ENCODE measurements at places on chromosomes 7 and 10.

DNA sequence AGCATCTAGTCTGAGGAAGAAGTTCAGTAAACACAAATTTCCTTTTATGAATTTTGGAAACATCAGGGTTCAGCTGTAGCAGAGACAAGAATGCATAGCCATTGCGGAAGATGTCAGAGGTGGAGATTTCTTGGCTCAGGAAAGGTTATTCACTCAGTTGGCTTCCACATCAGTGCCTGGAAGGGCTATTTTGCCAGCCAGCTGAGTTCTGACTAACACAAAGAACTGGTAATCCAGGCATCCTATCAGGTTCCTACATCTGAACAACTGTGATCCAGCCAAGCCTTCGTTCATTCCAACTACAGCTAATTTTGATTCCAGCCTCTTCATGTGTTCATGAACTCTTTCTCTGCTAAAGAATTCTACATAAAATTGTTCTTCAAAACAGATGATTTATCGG, 965.6 kb downstream of the XPNPEP1 start:
- no peaks in the 10 kb centered on the region for H3K4me1 ChIP-seq
- no peaks in the 10 kb centered on the region for H3K36me3 ChIP-seq
- no peak for DNase-seq
- H3K4me3 ChIP-seq = no peak overlapping the region

DNA sequence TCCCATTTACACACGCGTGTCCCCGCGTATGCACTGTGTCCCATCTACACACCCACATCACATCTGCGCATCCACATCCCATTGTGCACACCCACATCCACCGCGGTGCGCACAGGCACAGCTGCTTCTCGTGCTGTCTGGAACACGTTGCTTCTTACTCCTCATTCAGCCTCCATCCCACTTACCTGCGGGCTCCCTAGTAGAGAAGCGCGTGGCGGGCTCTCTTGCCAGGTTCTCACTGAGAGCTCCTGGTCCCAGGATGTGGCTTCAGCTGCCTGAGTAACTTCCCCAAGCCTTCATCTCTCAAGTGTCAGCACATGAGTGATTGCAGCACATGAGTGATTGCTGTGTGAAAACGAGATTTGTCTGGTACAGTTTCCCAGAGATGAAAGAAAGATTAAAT, 117.8 kb downstream of the TRRAP start:
- no peak overlapping the region for H3K4me3 ChIP-seq
- H3K4me1 ChIP-seq = no peaks in the 10 kb centered on the region
- H3K36me3 ChIP-seq = peaks cover 8% of the 10 kb centered on the region
- H3K27me3 ChIP-seq = no peaks in the 10 kb centered on the region

GRCh38 chr10:15898046-15898445, 37.7 kb upstream of the MINDY3 start:
- H3K4me3 ChIP-seq = no peak overlapping the region
- H3K4me1 ChIP-seq = no peaks in the 10 kb centered on the region
- no peak for DNase-seq
- H3K36me3 ChIP-seq = no peaks in the 10 kb centered on the region
- peaks cover 22% of the 10 kb centered on the region for H3K27me3 ChIP-seq

DNA sequence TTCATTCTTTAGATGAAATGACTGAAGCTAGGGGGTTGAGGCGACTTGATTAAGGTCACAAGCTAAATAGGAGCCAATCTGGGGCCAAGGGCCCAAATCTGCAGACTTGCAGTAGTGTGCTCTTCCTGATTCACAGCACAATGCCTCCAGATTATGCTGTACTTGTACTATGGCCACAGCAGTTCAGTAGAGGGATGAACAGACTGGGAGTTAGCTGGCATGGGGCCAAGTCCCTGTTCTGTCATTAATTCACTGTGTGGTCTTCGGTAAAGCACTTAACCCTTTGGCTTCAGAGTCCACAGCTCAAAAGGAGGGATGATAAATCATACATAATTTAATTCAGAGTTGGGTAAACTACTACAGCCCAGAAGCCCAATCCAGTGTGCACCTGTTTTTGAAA, 196.8 kb downstream of the XPNPEP1 start:
- no peak overlapping the region for H3K4me3 ChIP-seq
- H3K27me3 ChIP-seq = peaks cover 8% of the 10 kb centered on the region
- DNase-seq = no peak
- H3K36me3 ChIP-seq = no peaks in the 10 kb centered on the region

GRCh38 chr10:36446881-36447280, 678.5 kb upstream of the ANKRD30A start:
- H3K27ac ChIP-seq = peak overlapping the region; percentile 70
- peaks cover 20% of the 10 kb centered on the region for H3K4me1 ChIP-seq
- H3K27me3 ChIP-seq = no peaks in the 10 kb centered on the region
- H3K36me3 ChIP-seq = no peaks in the 10 kb centered on the region
- peak; percentile 73 for DNase-seq

- H3K27ac ChIP-seq = no peak overlapping the region
- H3K4me1 ChIP-seq = no peaks in the 10 kb centered on the region
- no peaks in the 10 kb centered on the region for H3K27me3 ChIP-seq
- no peaks in the 10 kb centered on the region for H3K36me3 ChIP-seq
Observed at GRCh38 chr7:135185471-135186260, 15.2 kb upstream of the CYREN start.

DNA sequence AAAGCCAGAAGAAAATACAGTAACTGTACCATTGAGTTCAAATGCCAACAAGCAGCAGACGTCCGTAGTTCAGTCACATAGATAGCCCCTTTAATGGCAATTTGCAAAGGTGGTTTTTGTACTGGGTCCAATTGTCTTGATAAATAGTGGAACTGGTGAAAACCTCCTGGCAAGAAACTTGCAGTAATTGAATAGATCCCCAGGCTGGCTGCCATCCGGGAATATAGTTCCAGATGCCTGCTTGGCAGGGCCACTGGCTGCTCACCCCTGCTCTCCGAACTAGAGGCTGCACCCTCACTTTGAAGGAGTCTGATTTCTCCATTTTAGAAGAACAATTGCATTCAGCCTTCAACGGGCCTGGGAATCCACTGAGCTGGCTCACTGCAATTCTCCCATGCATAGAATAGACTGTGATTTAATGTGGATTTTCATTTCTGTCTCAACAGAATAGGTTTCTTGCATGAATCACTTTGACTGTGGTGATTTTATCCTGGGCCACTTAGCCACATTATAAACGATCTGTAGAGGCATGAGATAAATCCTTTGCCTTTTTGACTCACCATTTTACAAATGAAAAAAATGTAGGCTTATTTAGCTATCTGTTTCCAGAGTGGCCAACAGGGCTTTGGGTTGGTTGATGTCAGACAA, 35.9 kb upstream of the ELMO1 start:
- H3K4me3 ChIP-seq = no peak overlapping the region
- H3K36me3 ChIP-seq = no peaks in the 10 kb centered on the region
- H3K4me1 ChIP-seq = no peaks in the 10 kb centered on the region
- H3K27me3 ChIP-seq = no peaks in the 10 kb centered on the region
- no peak overlapping the region for H3K27ac ChIP-seq
- no peak for DNase-seq

- no peak for DNase-seq
- no peak overlapping the region for H3K27ac ChIP-seq
- H3K27me3 ChIP-seq = no peaks in the 10 kb centered on the region
- no peaks in the 10 kb centered on the region for H3K4me1 ChIP-seq
- H3K4me3 ChIP-seq = no peak overlapping the region
Observed at GRCh38 chr7:111499027-111499426, 63.3 kb downstream of the IMMP2L start.

DNA sequence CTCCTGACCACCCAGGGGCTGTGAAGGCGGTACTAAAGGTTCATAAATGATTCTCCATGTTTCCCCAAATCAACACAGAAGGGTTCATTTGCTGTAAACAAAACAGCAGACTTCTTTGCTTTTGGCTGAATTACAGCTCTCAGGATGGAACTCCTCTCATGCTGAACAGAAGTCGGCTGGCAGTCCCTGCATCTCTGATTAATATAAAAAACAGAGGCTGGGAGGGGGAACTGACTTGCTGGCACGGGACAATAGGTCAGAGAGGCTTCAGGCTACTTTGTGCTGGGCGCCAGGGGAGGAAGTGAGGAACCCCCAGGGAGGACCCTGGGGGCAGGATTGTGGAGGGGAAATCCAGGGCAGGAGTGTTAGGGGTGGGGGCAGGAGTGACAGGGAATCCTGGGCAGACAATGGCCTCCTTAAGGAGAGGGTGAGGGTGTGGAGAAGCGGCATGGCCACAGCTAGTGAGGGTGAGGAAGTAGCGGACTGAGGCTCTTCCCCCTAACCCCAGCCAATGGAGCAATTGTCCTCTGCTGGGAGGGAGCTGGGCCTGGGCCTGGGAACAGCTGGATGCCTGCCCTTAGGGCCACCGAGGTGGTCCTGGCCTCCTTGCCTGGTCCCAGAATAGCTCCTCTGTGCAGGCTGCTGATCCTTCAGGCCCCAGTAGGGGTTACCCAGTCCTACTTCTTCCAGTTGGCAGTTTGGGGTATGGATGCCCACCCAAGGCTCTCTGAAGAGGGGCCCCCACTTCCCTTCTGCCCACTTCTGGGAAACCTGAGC, 9.2 kb upstream of the SFRP5 start:
- no peak overlapping the region for H3K4me3 ChIP-seq
- no peaks in the 10 kb centered on the region for H3K27me3 ChIP-seq
- H3K27ac ChIP-seq = peak overlapping the region; percentile 57
- H3K4me1 ChIP-seq = peaks cover 9% of the 10 kb centered on the region
- no peaks in the 10 kb centered on the region for H3K36me3 ChIP-seq

- peak overlapping the region; percentile 72 for H3K4me3 ChIP-seq
- H3K27ac ChIP-seq = peak overlapping the region; percentile 88
- no peaks in the 10 kb centered on the region for H3K36me3 ChIP-seq
- H3K27me3 ChIP-seq = peaks cover 52% of the 10 kb centered on the region
Observed at GRCh38 chr10:124092250-124092859, 1.0 kb downstream of the CHST15 start.

GRCh38 chr7:108091461-108091831, 38.7 kb downstream of the LAMB4 start:
- no peak overlapping the region for H3K27ac ChIP-seq
- H3K4me1 ChIP-seq = peaks cover 22% of the 10 kb centered on the region
- H3K4me3 ChIP-seq = no peak overlapping the region
- H3K36me3 ChIP-seq = no peaks in the 10 kb centered on the region

- H3K4me3 ChIP-seq = no peak overlapping the region
- DNase-seq = peak; percentile 44
Observed at GRCh38 chr10:11713186-11713743, 28.9 kb upstream of the ECHDC3 start.

DNA sequence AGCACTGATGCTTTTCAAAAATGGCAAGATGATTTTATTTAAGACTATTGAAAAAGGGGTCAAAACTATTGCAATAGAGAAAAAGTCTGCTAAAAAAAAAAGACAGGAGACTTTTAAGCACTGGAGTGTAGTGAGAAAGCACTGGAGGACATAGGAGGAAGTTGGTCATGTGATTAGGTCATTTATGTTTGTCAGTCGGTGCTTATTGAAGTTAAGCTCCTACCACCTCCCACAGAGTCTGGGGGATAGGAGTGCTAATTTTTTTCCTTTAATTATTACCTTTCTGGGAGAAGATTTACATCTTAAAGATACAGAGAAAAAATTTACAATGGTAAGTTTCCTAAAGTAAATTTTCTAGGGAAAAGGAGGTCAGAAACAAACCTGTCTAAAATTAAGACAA, 80.2 kb upstream of the TMEM229A start:
- H3K27ac ChIP-seq = no peak overlapping the region
- no peaks in the 10 kb centered on the region for H3K27me3 ChIP-seq
- H3K4me3 ChIP-seq = no peak overlapping the region
- H3K4me1 ChIP-seq = no peaks in the 10 kb centered on the region
- no peaks in the 10 kb centered on the region for H3K36me3 ChIP-seq

DNA sequence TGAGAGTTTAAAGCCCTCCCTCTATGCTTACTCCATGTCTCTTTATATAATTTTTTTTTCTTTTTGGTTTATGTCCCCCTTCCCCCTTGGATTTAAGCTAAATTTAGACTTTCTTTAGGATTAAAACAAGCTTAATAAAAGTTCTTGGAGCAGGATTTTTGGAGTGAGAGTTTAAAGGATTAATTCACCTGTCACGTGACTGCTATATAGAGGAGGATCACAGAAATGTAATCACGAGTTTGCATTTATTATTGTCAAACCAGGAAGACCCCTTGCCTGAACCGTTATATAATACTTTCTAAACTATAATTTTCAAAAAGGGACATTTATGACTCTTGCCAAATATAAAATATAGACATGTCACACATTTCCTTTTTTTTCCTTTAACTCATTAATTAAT, 78.1 kb upstream of the IMMP2L start:
- no peak overlapping the region for H3K4me3 ChIP-seq
- no peaks in the 10 kb centered on the region for H3K27me3 ChIP-seq
- no peaks in the 10 kb centered on the region for H3K4me1 ChIP-seq
